ENCODE measurements at places on chromosomes 16 and 17.

- DNase-seq: no peak
These were observed 17.6 kb downstream of the ABCC1 start for GRCh38 chr16:15966836-15967546.

DNA sequence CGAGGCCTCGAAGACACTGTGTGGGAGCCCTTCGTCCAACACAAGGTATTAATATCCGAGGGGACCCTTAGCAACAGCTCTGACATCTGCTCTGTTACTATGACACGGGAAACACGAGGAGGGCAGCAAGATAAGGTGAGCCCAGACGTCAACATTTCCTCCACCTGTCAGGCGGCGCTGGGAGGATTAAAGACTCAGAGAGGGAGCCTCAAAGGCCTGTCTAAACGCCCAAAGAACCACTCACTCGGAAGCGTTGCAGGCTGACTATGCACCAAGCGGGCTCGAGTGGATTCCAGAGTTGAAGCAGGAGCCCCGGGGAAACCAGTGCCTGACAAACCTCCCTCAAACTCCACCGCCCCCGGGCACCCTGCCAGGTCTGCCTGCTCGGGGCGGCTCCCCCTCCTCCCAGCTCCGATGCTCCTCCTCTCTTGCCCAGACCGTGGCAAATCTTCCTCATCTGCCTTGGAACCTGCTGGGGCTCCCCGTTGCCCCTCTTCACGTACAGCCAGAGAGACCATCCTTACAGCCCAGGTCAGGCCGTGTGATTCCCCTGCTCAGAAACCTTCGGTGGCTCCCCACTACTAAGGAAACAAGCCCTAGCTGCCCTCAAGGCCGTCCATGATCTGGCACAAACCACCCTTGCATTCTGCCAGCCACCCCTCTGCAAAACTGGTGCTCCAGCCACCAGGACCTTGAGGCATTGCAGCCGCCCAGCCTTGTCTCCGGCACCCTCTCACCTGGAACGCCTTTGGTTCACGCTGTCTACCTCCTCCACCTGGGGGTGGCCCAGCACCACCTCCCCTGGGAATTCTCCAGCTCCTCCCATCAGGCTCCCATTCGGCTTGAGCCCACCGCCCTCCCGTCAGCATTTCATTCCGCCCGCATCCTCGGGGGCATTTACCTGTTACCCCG, 16.2 kb downstream of the RPH3AL start:
- DNase-seq: no peak

- no peak for DNase-seq
These were observed at the start of gene SP6 for GRCh38 chr17:47850692-47851573. SP6 (minus strand) TSS chr17:47851163; CDS start chr17:47848429, 2,734 bp downstream.

DNA sequence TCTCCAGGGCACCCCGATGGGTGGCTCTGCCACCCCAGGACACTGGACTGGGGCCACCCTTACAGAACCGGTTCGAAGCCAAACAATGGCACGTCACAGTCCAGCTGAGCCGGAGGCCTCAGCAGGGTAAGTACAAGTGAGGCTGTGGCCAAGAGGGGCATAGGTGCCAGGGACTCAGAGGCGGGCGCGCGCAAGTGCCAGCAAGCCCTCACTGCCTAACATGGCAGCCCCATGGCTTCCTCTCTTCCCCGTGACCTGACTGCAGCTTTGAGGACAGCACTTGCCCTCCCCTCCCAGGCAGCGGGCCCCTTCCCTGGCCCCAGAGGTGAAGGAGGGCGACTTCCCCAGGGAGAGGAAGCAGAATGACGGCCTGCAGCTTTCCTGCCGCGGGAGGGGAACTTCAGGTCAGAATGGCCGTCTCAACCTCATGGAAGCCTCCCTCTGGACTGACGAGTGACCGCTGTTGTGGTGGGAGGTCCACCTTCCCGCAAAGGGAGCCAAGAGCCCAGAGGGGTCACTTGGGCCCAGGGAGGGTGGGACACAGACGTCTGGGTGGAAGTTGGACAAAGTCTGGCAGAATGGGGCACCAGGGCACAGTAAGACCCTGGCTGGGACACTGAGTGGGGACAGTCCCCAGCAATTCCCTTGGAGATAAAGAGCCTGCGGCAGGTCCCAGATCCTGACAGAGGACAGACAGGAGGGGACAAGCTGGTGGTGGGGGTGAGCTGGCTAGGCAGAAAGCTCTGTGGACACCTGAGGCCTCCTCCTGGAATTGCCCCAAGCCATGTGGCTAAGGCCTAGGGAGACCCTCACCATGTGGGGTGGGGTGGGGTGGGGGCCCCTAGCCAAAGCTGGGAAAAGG, 52.1 kb upstream of the TOB1 start:
- DNase-seq: no peak

GRCh38 chr17:31738488-31738887, 120.6 kb downstream of the COPRS start:
- DNase-seq: no peak

DNA sequence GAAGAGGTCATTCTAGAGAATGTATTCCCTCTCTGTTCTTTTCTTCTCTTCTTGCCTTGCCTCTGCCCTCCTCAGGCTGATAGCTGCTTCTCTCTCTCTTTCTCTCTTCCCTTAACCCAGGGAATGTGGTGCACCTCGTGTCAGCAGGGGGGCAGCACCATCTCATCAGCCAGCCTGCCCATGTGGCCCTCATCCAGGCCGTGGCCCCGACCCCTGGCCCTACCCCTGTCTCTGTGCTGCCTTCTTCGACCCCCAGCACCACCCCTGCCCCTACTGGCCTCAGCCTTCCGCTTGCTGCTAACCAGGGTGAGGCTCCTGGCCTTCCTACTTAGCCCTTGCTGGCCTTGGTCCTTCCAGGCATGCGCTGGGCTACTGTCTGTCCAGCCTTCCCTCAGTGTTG, 23.5 kb downstream of the SRCAP start:
- DNase-seq: no peak

Data from AML-193 (cell line).